ENCODE measurements at places on chromosomes 11 and 22.

GRCh38 chr22:50201191-50202129 is 649 bp downstream of the SELENOO start:
- no peak for DNase-seq

- no peak for DNase-seq
Observed at GRCh38 chr11:1927026-1927847, 7.7 kb downstream of the TNNT3 start.

DNA sequence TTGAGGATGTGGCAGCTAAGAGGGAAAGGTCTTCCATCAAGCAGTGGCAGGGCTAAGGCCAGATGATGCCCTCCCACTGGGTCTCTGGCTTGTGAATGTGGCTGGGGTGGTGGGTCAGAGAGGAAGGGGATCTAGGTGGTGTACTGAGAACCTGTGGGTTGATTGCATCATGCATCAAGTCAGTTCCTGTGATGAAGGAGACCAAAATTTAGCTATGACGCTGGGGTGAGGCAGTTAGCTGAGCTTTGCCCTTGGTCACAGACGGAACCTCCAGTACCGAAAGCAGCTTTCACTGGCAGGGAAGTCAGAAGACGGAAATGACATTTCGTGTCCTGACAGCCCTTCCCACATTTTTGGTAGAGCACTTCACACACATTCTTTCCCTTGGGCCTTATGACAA is 20.7 kb downstream of the ATG16L2 start:
- DNase-seq = no peak

DNA sequence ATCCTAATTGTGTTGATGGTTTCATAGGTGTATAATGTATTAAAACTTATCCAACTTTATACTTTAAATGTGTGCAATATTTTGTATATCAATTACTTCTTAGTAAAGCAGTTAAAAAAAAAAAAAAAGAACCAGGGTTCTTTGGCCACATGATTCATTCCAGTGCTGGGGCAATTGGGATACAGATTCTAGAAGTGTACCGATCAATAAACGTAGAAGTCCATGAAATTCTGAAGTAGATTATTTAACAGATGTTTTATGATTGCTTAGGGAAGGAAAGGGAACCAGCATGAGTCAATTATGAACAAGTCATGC is 51.0 kb downstream of the MAPK1 start:
- no peak for DNase-seq

DNA sequence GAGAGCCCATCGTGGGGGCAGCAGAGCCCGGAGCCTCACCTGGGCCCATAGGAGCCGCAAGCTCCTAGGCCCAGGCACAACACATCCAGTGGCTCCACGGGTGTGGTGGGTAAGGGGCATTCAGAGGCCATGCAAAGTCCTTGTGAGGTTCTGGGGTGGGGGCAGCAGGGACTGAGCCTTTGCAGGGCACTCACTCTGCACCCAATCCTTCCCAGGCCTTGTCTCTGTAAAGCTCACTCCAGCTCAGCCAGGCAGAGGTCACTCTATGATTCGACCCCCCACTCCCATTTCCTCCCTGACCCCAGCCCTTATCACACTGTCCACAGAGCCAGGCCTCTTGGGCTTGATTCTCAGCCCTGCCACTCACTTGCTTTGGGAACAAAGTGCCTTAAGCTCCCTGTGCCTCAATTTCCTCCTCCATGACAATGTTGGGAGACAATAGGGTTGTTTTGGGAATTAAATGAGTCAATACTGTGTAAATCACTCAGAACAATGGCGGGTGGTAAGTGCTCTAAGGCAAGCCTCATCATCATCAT is 46.6 kb downstream of the LRRC32 start:
- no peak for DNase-seq

DNA sequence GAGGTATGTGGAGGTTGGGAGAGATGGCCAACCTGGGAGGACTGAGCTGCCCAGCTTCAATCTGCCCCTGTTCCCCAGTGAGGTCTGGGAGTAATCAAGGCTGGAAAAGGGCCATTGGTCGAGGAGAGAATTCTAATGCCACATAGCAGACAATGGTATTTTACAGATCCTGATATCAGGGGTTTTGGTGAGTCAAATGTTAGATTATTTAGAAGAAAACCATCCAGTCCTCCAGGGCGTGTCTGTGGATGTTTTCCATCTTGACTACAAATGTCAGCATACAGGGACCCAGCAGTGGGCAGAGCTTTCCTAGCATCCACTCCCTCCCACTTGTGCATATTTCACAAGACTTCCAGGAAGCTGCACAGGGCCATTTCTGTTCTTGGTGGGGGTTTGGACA is 107.9 kb downstream of the SCN3B start:
- DNase-seq = no peak

GRCh38 chr11:110716361-110716760 is 4.1 kb upstream of the ARHGAP20 start:
- no peak for DNase-seq

DNA sequence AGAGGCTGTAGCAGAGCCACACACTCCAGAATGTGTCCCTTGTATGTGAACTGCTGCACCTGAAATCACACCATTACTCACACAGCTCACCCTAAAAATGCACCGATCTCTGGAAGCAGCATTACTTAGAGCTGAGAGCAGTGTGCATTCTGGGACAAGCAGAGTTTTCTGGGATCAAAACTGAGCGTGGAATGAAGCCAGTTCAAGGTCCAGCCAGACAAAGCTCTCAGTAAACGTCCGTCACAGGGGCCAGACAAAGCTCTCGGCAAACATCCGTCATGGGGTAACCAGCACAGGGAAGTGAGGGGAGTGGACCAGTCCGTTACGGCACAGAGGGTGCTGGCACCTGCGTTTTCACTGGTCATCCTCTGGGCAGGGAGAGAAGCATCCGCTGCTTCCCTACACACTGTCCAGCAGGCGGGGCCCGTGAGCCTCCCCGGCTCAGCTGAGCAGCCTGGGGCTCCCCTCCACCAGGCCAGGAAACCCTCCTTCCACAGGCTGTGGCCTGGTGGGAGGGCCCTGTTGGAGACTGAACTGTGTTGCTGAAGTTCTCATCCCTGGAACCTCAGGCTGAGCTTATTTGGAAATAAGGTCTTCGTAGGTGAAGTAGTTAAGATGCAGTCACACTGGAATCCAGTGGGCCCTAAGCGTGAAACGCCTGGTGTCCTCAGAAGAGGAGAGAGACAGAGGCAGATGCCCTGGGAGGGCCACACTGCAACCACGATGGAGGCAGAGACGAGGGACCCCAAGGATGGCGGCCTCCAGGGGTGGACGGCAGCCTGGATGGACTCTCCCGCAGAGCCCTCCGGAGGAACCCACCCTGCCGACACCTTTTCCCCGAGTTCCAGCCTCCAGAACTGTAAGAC is 883.9 kb downstream of the BRD1 start:
- DNase-seq = no peak

Data from CD4-positive, alpha-beta T cell (primary cell).